ENCODE measurements at places on chromosomes 3 and 15.

- DNase-seq, result no peak
Observed at GRCh38 chr3:31779514-31779913, 201.5 kb downstream of the OSBPL10 start.

DNA sequence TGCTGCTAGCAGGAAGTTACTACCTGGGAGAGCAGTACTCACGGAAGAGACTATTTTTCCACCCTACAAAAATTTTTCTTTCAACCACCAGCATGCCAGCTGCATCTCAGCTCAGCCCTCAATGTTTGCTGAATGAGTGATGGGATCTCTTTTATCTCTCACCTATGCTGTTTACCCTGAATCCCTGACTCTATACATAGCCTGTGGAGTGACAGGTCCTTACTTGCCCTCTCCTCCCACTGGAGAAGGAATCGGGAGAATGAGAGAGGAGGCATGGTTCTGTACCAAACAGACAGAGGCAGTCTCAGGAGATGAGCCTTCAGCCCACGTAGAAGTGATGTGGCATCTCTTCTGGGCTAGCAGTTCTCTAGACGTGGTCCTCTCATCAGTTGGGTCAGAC is 6.7 kb upstream of the DGKG start:
- DNase-seq, result no peak

DNA sequence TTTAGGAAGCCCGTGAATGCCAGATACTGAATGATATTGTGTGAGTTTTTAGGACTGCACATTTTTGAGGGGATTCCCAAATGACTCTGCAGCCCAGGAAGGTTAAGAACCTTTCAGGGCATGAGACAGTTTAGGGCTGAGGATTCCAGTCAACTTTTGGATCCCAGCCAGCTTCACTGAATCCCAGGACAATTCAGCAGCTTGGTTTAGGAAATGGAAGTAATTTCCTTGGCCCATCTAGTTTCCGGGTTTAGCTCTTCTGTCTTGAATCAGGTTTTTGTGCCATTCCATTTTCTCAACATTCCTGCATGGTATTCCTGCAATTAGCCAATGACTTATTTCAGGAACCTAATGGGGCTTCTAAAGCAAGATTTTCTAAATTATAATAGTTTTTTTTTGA is 253.9 kb downstream of the LSAMP start:
- DNase-seq, result no peak

DNA sequence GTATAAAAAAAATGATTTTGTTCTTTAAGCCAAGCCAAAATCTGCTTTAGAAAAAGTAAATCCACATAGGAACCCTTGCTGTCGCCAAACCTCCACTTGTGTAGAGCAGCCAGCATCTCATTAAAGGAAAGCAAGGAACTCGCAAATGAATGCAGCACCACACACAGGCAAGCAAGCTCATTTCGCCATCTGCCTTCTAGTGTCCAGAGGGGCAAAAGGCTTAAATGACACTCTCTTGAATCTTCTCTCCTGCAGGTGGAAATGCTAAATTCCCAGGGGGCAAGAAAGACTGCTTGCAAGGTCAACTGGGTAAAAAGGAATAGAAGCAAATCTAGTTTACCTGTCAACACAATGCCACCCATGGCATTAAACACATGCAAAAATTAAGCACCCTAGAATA is 2.4 kb downstream of the MB21D2 start:
- DNase-seq, result peak; percentile 46

- DNase-seq, result no peak
Observed at GRCh38 chr15:23869396-23869795, 182.3 kb upstream of the NDN start.

DNA sequence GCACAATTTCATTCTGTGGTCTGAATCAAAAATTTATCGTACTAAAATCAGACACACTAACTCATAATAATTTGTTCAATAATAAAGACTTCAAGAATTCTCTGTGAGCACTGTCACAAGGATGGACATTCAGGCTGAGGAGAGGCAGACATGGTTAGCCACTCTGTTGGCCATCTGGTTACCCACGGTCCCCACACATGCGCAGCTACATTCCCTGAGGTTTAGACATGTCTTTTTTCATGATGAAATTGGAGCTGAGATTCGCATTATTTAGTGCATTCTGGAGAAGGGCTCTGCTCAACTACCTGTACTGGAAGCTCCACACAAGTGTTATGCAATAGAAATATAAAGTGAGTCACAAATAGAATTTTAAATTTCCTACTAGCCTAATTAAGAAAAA is 156.9 kb downstream of the SUCNR1 start:
- no peak for DNase-seq

GRCh38 chr15:60673918-60674558 is 195.1 kb upstream of the ICE2 start:
- peak; percentile 43 for DNase-seq

GRCh38 chr3:138861798-138862197 is 27.1 kb upstream of the PIK3CB start:
- DNase-seq, result no peak

- no peak for DNase-seq
Observed at GRCh38 chr3:12198301-12198700, 39.6 kb upstream of the TIMP4 start.

DNA sequence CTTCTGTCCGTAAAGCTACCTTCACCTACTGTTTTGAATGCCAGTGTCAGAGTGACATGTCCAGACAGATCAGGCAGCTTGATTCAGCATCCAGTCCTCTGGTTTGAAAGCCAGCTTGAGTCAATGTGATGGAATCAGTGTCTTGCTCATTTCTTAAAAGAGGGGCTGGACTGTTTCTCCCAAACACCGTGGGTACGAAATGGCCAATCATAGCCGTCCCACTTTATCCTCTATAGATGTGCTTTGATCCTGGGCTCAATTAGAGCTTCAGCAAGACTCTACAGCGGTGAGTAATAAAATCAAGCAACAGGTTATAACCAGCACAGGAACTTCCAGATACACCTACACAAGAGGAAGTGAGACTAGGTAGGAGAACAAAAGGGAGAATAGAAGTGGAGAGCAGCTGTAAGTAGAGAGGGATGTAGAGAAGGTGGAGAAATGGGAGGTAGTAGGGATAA is 17.0 kb upstream of the OR5K1 start:
- no peak for DNase-seq

DNA sequence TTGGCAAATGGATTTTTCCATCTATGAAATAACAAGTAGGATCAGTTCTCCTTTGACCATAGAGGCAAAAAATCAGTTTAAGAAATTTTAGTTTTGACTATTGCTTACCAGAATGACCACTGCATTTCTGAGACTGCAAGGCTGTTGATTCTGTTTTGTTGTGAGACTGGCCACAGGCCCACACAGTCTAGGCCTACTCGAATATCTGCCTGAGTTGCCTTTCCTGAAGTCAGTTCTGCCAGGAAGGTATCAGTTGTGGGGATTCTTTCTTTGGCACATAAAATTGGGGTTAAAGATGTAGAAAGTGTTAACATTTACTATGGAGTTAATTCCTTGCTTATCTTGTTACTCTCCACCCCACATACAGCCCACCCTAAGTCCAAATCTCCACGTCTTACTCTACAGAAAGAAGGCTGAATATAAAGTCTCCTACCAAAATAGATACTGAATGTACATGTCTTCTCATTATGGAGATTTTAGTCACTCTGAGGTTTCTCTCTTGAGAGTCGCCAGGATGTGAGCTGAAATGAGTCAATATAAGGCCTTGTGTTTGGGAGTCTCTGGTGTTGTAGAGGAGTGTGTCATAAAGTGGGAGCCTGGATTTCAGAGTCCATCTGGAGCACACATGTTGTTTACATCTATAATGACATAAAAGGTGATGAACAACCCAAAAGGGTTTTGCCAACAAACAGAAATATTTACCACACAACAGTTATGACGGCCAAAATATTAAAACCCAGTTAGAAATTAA is 45.0 kb upstream of the WWTR1 start:
- DNase-seq, result no peak

DNA sequence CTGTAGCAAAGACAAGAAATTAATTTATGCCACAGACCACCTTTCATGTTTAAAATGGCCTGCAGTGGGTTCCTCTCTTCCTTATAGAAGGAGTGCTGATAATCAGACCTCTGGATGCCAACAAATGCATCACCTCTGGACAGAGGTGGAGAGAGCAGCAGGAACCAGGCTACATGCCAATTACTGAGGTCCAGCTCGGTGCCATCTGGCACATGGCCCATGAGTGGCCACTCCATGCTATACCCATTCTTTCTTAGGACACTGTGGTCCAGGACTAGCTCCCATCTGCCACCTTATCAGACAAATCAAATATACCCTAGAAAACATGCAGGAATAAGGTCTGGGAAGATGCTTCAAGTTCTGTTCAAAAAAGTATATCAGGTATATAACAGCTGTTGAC is 60.7 kb downstream of the TBC1D2B start:
- no peak for DNase-seq

- no peak for DNase-seq
Observed at GRCh38 chr3:175890066-175890465, 1030.9 kb downstream of the NAALADL2 start.

- no peak for DNase-seq
Observed at GRCh38 chr3:57064001-57064400, 3.5 kb downstream of the SPATA12 start.

DNA sequence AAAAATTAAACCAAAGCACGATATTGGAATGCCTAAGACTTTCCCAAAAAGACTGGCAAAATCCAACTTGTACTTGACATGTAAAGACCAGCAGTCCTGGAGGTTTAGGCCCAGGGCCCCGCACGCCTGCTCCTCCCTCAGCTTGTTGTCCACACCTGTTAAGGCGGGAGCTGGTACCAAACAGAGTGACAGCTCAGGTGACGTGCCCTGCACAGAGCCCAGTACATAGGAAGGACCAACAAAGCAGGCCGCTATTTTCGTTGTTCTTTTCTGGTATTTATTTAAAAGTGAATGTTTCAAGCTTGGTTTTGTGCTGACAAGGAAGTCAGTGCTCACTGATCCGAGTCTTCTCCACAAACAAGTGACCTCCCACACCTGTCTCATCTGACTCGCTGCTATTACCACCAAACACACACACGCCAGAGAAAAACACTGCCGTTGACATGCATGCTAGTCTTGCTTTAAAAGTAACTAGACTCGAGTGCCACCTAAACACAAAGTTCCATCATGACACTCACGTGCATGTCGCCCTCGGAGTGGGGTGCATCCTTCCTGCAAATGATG is 50.2 kb downstream of the HERC2 start:
- no peak for DNase-seq

GRCh38 chr3:147797095-147797494 is 387.9 kb downstream of the ZIC1 start:
- DNase-seq, result peak; percentile 94

GRCh38 chr15:34900748-34901147 is 68.8 kb downstream of the AQR start:
- DNase-seq, result no peak

All from NCI-H2081 (cell line).